ENCODE measurements at places on chromosomes 4 and X. TPM values are rescaled to one million over a fixed set of nuclear protein-coding genes. Genes with fewer than 3 reads are reported as not detected.

- no peak for DNase-seq
Observed at GRCh38 chr4:53937327-53937726, 127.1 kb downstream of the CHIC2 start.

GRCh38 chr4:184826691-184827270 lies 1.0 kb upstream of the ACSL1 start:
- no peak for DNase-seq

DNA sequence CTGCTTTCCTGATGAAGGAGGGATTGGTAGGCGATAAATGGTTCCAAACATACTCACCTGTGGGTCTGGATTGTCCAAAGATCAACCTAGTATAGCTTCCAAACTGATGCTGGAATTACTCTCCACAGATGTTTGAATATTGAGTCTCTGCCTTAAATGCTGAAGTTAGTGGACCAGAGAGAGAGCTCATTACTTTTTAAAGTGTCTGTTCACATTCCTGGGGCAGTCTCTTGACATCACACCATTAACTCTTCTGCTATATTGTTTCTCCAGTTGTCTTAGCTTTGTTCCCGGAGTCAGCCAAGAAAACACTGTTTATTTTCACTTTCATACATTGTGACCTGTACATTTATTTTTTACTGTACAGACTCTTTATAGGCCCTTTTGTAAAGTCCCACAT lies 35.4 kb downstream of the ARHGEF38 start:
- no peak for DNase-seq

- DNase-seq = no peak
Observed at GRCh38 chr4:70842761-70843435, 3.2 kb upstream of the GRSF1 start.

- DNase-seq = no peak
Observed at GRCh38 chrX:18630934-18631333, 41.0 kb downstream of the RS1 start.

GRCh38 chrX:45842207-45842925 lies 641.7 kb upstream of the DIPK2B start:
- no peak for DNase-seq

Gene ADAMTS3
- total RNA-seq = 0.19 TPM

Gene NCBP2L
- total RNA-seq = not detected

GRCh38 chr4:41550308-41550707 lies 12.4 kb downstream of the LIMCH1 start:
- DNase-seq = no peak

Gene AKAP14
- not detected for total RNA-seq

- DNase-seq = no peak
Observed at GRCh38 chr4:89036535-89036934, 20.4 kb downstream of the FAM13A start.

Gene HEPH
- total RNA-seq = not detected

Gene TKTL1
- total RNA-seq = not detected

Gene ADH5
- total RNA-seq = 287 TPM

DNA sequence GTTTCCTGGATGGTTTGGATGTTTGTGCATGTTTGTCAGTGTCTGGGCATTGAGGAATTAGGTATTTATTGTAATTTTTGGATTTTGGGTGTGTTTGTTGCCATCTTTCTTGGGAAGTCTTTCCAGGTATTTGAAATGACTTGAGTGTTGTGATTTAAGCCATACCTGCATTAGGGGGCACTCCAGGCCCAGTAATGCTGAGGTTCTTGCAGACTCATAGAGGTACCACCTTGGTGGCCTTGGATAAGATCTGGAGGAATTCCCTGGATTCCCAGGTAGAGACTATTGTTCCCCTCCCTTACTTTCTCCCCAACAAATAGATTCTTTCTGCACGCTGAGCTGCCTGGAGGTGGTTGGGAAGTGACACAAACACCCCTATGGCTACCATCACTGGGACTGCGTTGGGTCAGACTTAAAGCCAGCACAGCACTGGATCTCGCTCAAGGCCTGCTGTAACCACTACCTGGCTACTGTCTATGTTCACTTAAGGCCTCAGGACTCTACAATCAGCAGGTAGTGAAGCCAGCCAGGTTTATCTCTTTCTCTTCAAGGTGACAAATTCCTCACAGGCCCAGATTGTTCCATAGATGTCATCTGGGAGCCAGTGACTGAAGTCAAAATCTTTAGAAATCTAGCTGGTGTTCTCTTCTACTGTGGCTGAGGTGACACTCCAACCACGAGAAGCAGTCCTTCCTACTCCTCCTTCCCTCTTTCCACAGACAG lies 643.6 kb downstream of the PDHA2 start:
- DNase-seq = no peak

Gene DDX60
- total RNA-seq = 6.8 TPM

Gene NAT8L
- total RNA-seq = 4.8 TPM

Gene FABP2
- not detected for total RNA-seq

Gene NWD2
- not detected for total RNA-seq

DNA sequence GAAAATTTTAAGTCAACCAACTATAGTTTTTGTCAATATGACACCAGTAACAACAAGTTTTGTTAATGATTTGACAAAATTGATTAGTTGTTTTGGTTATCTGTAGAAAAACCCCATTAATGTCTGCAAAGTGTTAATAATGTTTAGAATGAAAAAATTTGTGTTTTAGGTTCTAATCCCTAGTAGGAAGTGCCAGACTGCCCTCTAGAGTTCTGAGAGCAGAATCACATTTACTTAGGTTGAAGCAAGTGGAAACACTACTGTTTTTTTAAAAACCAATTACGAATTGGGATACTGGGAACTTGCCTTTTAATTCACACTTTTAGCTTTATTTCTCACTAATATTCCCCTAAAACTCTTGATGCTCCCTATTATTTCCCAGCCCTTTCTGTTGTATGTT lies 101.1 kb upstream of the CYLC1 start:
- DNase-seq = no peak

GRCh38 chr4:130163701-130164100 lies 1067.7 kb downstream of the C4orf33 start:
- DNase-seq = no peak

GRCh38 chrX:33160273-33160672 lies 51.1 kb downstream of the DMD start:
- no peak for DNase-seq

Data from A172 (cell line).